ENCODE measurements at places on chromosomes 4 and X. TPM values are rescaled to one million over a fixed set of nuclear protein-coding genes. Genes with fewer than 3 reads are reported as not detected.

- DNase-seq = no peak
Observed at GRCh38 chrX:20080277-20080676, 36.4 kb downstream of the MAP7D2 start.

GRCh38 chr4:42632653-42633382 is 24.1 kb downstream of the ATP8A1 start:
- DNase-seq = no peak

DNA sequence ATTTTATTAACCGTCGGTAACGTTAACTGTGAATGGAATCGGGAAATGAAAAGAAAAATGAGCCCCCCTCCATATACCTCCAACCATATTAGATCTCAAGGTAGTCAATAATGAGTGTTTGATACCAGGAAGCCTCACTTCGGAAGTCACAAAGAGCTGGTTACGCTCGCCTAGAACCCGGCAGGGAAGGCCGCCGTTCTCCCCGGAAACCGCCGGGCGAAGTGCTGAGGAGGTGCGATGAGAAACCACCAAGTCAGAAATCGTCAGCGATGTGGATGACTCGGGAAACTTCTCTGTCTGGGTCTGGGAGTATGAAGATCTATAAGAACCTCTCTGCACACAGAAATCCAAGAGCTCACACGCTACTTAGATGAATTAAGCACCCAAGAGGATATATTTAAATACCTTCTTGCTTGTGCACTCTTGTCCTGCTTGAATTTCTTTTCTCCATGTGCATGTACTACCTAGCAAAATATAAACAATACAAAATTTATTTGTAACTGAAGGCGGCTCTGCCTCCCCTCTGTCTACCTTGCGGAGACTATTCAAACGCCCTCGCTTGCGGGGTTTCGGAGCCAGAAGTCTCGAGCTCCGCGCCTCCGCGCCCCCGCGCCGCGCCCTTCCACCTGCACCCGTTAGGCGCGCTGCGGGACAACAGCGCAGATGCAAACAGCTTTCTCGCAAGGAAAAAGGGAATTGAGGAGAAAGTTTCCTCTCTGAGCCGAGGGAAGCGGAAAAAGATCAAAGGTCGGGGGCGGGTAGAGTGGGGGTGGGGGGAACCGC is 17.8 kb downstream of the NKX6-1 start:
- DNase-seq = no peak

GRCh38 chr4:95546221-95546620 is 2.6 kb downstream of the UNC5C start:
- no peak for DNase-seq

GRCh38 chrX:109939498-109939897 is 63.4 kb upstream of the TMEM164 start:
- DNase-seq = no peak

SORCS2 gene
- 1.0 TPM for total RNA-seq

DNA sequence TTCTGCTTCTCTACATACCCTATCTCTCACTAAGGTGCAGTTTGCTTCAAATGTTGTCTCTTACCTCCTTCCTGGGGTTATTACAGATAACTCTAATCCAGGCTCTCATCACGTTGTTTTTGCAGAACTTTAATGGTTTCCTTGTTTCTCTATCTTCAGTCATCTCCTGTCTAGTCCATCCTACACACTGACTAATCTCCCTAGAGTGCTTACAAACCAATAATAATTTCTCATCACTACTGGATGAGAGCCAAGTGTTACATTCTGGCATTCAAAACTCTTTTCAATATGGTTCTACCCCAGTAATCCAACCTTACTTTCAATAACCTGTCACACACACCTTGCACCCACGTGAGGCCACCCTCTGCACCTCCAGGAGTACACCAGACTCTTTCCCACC is 86.1 kb downstream of the SYNPO2 start:
- DNase-seq = no peak

GASK1B gene
- 27.3 TPM for total RNA-seq

DYNLT3 gene
- total RNA-seq = 15.2 TPM
